Muscle of arm (tissue), 14 donors: ENCODE measurements at places on chromosomes 4 and X. TPM values are rescaled to one million over a fixed set of nuclear protein-coding genes. Genes with fewer than 3 reads are reported as not detected.

The SYN1 gene
- polyA plus RNA-seq, result 10.3 TPM

- DNase-seq, result no peak
Measured at GRCh38 chrX:16804923-16805464, 18.7 kb downstream of the TXLNG start.

- DNase-seq, result no peak
Measured at GRCh38 chr4:2255501-2256155, 6.3 kb downstream of the MXD4 start.

GRCh38 chrX:135086197-135086854 lies 34.0 kb downstream of the ETDB start:
- peak; percentile 37 for DNase-seq

DNA sequence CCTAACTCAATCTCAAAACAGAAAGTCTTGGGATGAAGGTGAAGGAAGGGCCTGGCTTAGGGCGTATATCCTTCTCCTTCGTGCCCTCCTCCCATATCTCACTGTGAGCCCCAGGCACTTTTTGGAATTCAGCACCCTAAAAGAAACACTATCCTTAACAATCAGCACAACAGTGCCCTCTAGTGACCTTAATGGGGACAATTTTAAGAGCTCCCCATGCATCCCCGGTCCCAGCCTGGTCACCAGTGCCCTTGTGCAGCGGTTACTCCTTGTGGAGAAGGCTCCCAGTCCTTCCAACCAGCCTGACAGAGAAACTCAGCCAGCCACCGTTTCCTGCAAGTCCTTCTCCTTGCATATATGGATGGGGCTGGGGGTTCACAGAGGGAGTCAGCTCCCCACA lies 4.2 kb downstream of the PAK3 start:
- no peak for DNase-seq

The SPANXN3 gene
- polyA plus RNA-seq, result not detected

DNA sequence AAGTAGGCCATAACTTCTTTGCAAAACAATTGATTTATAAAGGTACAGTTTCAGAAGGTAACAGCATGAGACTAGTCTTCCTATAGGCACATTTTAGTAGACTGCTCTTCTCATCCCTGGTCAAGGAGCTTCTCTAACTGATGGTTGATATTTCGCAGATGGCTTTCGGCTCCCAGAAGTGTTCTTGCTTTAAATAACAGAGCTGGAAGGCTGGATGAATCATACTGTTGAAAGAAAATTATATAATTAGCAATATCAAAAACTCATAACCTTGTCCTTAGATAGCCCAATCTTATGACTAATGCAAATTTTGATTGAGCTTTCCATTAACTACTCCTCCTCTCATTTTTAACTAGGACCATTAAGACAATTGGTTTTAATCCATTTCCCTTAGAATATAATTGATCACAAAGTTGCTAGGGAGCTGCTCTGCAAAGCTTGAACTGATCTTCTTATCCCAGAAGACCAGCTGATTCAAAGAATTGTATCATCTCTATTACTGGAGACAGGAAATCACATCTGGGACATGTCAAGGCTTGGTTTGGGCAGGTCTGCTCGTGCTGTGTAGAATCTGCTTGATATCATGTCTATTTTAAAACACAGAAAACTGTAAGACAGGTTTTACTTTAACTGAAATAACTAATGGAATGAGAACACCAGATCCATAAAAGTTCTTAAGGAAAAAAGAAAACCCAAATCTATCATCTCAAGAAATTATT lies 38.6 kb downstream of the CENPU start:
- DNase-seq, result no peak
